ENCODE measurements at places on chromosomes 6 and 20. TPM values are rescaled to one million over a fixed set of nuclear protein-coding genes. Genes with fewer than 3 reads are reported as not detected.

GRCh38 chr6:132663661-132664060 lies 4.7 kb upstream of the TAAR1 start:
- DNase-seq = no peak

DNA sequence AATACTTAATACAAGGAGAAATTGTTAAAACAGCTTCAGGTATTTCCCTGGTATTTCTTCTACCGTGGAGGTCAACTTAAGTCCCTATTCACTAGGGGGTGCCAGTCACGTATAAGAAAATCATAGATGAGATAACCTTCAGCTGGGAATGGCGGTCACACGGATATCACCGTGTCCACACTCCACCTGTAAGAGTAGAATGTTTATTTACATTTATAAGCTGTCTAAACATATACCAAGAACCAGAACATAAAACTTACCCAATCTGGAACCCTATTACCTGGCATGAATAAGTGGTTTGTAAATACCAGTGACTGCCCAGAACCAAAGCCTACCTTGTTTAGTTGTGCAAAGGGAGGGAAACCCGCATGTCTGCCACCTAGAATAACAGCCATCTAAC lies 1.9 kb upstream of the ELOVL4 start:
- peak; percentile 52 for DNase-seq

- no peak for DNase-seq
Measured at GRCh38 chr6:46917002-46917545, 4.7 kb downstream of the ADGRF5 start.

DNA sequence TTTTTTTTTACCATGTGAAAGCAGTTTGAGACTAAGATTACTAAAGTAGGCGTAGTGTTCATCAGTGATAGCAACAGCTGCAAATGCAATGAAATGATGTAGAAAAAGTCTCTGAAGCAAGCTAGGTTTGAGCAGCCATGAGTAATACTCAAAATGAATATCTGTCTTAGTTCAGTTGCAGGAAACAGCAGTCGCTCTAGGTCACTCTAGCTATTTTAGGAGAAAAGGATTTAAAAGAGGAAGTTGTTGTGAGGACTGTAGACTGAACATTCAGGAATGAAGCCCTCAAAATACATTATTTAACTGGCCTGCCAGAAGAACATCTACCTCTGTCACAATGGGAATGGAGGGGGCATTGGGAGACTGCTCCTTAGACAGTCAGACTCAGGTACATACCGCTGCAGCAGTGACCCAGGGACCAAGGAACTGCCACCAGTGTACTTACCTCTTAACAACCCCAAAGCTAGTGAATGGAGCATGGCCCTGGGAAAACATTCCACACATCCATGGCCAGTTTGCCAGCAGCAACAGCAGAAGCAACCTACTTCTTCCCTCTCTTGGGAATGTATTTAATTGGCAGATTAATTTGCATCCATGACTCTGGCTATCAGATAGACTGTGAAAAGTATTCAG lies 243.0 kb upstream of the KHDRBS2 start:
- no peak for DNase-seq

DNA sequence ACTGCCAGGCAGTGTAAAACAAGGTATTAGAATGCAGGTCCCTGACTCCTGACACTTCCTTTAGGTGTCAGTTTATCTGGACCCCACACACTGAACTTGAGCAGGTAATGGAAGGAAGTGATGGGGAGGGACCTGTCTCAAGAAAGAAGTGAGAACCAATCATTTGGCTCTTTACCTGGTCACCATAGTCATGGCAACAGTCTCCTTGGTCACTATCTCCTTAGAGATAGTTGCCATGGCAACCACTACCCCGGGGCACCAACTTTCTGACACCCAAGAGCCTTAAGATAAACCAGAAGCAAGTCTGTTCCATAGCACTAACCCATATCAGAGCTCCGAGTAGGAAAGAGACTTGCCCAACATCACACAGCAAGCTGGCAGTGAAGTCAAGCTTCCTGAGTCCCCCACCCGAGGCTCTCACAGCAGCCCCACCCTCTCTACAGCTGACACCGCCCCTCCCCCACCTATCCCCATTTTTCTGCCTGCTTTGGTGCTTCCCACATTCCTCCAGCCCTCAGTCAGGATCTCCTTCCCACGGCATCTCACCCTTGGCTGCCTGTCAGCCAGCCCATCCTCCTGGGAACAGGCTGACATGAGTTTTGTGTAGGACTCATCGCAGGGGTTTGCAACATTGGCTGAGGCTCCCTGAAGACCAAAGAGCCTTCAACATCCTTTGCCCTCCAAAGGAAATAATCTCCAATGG lies 16.3 kb upstream of the HM13 start:
- no peak for DNase-seq

GRCh38 chr20:43590036-43590391 lies 723 bp upstream of the IFT52 start:
- no peak for DNase-seq

DNA sequence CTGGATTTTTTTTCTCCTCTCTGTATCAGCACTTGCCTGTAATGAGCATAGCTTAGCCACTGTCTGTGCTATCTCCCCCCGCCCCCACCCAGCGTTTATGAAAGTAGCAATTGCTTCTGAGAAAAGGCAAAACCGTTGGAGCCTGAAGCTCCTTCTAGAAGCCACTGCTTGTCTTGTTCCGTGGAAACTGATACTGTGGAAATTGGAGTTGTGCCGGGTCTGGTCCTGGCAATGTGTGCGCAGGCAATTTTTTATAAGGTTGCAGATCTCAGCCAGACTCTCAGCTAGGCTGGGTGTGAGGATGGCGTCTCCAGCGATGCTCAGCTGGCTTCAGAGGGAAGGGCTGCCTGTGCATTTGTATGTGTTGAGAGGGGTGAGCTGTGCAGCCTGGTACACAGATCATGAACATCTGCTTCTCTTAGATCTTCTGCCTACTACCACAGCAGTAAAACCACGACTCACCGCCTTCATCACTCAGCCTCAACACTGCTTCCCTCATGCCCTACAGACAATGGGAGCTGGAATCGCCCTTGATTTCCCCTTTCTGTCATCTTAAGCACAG lies 72.4 kb upstream of the GTSF1L start:
- DNase-seq = no peak

GRCh38 chr6:72094506-72094905 lies 208.2 kb downstream of the RIMS1 start:
- no peak for DNase-seq

- DNase-seq = no peak
Measured at GRCh38 chr6:149318581-149319286, 1.2 kb downstream of the TAB2 start.

DNA sequence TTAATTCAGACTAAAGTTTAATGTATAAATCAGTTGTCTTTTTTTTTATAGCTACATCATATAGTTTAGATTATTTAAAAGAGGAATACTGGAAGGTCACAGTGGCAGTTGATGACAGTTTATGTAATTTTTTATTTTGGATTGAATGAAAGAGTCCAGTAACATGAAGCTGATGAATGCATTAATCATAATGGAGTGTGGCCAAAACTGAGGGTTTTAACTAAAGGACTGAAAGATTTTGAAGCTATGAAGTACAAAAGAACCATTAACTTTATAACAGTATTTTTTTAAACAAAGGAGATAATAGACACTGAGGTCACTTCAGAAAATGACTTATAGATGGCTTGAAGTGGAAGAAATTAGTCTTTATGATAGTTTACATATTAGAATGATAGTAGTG lies 41.3 kb downstream of the TRMT11 start:
- DNase-seq = no peak

GRCh38 chr20:31872406-31872805 lies 2.0 kb downstream of the TTLL9 start:
- DNase-seq = peak; percentile 15

GRCh38 chr6:6580225-6580856 lies 8.2 kb upstream of the LY86 start:
- no peak for DNase-seq

DNA sequence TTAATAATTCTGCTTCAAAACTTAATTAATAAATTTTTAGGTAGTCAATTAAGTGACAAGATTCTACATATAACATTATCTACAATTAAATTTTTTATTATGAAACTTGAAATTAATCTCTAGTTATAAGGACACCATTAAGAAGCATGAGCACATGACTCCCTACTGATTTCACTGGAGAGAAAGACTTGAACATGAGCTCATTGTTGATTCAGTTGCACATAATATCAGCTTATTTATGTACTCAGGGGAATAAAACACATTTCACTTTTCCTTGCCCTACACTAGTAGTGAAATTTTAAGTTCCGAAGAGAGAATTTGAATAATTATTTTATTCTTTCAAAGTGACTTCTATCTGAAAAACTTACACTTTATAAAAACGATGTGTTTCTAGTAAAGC lies 370.2 kb upstream of the EPHA7 start:
- no peak for DNase-seq

DNA sequence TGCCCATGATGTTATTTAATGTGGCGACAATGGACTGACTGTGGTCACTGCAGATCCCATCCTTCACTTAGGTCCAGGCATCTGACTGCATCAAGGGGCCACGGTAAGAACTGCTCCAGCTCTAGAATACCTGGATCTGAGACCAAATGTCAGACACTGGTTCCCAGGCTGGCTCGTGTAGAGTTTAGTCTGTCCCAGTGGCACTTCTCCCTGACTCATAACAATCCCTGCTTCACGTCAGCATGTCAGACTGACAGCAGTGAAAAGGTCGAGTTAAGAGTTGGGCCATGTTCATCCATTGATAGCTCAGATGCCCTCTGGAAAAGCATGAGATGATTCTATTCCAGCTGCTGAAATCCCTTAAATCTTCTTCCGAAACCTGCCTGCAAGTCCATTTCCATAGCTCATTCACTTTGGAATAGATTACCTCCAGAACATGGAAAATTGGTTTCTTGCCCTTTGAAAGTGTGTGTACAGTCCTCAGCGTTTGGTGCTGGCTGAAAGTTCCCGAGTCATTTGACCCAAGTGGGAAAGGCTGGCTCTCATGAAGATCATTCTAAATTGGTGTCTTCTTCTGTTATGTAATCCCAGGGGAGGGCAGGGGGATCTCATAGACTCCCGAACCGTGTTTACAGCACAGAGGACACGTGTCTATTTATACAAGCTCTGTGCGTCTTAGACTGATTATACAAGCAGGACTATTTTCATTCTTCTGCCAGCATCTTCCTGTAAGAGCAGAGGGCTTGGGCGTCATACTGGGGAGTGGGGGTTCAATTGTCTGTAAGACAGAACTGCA lies 160.8 kb downstream of the ZDHHC14 start:
- no peak for DNase-seq

DNA sequence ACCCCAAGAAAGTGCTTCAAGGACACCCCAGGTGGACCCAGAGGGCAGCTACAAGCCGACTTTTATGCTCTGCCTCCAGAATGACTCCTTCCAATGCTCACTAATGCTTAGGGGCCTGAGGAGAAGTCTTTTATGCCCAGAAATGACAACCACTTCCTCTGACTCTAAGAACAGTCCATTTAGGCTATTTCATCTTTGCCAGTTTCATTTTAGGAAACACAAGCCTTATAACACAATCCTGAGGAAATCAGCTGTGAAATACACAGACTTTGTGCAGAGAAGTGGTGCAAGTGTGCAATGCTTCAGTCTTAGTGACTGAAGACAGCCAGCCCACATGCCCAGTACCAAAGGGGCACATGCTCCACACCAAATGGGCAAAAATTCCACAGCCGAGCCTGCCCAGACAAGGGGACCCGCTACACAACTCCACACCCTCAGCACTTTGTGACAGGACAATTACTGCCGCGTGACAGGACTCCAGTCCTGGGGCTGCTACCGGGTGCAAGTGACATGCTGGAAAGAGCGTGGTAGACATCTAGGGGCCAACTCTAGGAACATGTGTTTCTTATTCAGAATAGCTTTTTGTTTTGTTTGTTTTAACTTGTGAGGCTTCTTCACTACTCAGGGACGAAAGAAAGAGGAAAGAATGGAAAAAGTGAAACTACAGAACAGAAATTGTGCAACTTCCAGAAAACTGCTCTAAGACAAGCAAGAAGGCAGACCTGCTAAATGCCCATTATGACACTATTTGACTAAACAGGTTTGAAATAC lies 28.2 kb upstream of the PLAGL1 start:
- DNase-seq = no peak

DNA sequence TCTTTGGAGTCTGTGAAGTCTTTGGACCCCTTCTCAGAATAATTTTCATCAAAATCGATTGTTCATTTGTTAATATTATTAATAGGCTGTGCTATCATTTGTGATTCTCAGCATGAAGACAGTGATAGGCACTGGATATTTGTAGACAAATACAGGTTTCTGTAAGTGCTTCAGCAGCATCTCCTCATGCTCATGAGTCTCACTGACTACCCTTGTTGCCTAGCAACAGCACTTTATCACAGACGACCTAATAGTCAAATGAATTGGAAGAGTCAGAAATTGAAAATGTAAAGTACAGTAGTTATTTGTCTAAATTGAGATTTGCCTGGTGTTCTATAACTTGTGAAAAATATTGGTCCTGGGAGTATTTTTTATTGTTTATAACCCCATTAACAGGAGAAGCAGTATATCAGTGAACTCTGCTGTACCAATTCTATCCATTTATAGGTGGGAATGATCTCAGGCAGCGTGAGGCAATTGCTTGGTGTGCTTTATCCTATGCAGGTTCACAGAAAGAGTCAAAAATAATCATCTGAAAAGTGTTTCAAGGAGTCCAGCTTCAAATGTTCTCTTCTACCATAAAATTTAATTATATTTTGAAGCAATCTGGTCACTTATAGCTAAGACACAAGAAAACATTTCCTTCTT lies 684.6 kb downstream of the RFPL4B start:
- DNase-seq = no peak

DNA sequence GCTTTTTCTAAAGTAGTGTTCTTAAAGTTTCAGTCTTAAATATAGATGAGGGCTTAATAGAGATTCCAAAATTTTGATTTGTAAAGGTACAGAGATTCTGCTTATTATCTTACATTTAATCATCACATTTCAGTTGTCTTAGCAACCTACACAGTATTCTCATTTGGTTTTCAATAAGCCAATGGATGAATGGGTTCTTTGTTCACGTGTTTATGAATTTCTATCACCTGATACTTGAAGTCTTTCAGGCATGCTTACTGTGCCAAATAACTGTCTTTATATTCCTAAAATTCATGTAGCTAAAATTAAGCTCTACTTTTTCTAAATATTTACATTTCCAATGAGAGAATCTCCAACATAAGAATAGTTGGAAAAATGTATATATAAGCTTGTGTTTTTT lies 152.7 kb downstream of the EYA4 start:
- DNase-seq = no peak

XKR7 gene
- total RNA-seq = 284 TPM

MAS1 gene
- not detected for total RNA-seq

GCLC gene
- 29.1 TPM for total RNA-seq

SASH1 gene
- 5.0 TPM for total RNA-seq

GSTA4 gene
- total RNA-seq = 81.1 TPM

TSHZ2 gene
- total RNA-seq = 10.0 TPM

POU5F1 gene
- 48.8 TPM for total RNA-seq

SNPH gene
- 34.5 TPM for total RNA-seq

TSPO2 gene
- total RNA-seq = not detected

RIPK1 gene
- 10.6 TPM for total RNA-seq

OR2J3 gene
- not detected for total RNA-seq
